ENCODE measurements at places on chromosomes 12 and 14.

GRCh38 chr12:121838126-121838525 lies 20.5 kb downstream of the HPD start:
- no peak for DNase-seq

DNA sequence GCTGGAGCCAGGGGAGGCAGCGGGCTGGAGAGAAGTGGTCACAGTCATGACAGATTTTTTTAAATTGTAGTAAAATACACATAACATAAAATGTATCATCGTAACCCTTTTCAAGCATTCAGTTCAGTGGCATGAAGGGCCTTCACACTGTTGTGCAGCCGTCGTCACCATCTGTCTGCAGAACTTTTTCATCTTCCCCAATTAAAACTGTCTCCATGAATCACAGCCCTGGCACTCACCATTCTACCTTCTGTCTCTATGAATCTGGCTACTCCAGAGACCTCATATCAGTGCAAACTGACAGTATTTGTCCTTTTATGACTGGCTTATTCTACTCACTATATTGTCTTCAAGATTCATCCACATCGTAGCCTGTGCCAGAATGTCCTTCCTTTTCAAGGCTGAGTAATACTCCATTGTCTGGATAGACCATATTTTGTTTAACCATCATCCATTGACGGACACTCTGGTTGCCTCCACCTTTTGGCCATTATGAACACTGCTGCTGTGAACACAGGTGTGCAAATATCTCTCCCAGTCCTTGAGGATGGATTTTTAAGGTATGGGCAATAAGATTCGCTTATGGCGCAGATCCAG lies 91.5 kb upstream of the NCOR2 start:
- no peak for DNase-seq

- no peak for DNase-seq
Measured at GRCh38 chr12:82638324-82638723, 48.4 kb upstream of the TMTC2 start.

DNA sequence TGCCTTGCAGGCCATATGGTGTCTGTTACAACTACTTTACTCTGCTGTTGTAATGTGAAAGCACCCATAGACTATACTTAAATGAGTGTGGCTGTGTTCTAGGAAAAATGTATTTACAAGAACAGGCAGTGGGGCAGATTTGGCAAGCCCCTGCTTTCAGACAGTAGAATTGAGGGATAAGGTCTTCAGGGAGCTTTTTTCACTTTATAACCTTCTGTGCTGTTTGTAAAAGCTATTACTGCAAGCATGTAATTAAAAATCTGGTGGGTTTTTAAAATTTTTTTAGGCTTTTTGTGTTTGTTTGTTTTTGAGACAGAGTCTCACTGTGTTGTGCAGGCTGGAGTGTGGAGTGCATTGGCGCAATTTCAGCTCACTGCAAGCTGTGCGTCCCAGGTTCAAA lies 73.9 kb downstream of the VEZT start:
- no peak for DNase-seq

- DNase-seq: no peak
Measured at GRCh38 chr12:112162241-112162790, 37.0 kb downstream of the TRAFD1 start.

DNA sequence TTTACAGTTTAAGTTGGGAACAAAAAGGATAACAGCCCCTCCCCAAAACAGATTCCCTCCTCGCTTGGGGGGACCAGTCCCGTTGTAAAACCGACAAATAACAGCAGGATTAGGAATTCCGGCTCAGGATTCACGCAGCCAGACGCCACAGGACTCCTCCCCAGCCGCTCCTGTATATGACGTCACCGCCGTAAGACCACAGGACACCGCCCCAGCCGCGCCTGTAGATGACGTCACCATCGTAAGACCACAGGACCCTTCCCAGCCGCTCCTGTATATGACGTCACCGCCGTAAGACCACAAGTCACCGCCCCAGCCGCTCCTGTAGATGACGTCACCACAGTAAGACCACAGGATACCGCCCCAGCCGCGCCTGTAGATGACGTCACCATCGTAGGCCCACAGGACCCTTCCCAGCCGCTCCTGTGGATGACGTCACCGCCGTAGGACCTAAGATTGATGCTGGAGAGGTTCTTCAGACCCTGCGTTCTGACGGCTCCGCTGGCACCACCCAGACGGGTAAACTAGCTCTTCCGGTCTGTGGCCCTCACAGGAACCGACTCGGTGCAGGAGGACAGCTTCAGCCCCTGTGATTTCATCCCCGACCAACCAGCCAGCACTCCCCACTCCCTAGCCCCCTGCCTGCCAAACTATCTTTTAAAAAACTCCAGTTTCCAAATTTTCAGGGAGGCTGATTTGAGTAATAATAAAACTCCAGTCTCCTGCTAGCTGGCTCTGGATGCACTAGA lies 43.9 kb upstream of the FBRSL1 start:
- peak; percentile 13 for DNase-seq

GRCh38 chr12:47754126-47754525 lies 4.6 kb downstream of the RAPGEF3 start:
- DNase-seq: no peak

DNA sequence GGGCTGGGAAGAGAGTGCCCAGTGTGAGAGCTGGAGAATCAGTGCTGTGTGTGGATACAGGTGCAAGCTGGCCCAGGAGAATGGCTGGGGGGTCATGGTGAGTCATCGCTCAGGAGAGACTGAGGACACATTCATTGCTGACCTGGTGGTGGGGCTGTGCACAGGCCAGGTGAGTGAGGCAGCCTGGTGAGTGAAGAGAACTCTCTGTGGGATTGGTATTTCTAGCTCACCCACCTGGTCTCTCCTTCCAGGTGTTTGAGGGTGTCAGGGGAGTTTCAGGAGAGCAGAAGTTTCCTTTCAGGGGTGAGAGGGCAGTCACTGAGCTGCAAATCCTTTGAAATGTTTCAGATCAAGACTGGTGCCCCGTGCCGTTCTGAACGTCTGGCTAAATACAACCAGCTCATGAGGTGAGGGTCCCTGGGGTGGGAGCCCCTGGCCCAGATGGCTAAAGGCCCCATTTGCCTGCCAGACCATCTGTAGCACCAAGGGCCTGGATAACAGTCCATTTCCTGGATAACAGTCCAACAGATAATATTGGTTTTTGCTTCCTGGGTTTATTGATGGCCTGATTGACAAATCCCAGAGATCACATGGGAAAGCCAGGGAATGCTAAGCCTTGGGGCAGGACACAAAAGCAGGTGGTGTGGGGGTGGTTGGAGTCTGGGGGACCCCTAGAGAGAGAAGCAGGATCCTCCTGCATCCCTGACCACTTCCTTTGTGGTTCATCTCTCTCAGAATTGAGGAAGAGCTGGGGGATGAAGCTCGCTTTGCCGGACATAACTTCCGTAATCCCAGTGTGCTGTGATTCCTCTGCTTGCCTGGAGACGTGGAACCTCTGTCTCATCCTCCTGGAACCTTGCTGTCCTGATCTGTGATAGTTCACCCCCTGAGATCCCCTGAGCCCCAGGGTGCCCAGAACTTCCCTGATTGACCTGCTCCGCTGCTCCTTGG lies 5.5 kb upstream of the ATN1 start:
- DNase-seq: no peak

- no peak for DNase-seq
Measured at GRCh38 chr12:49330631-49331379, 6.2 kb downstream of the C1QL4 start.

DNA sequence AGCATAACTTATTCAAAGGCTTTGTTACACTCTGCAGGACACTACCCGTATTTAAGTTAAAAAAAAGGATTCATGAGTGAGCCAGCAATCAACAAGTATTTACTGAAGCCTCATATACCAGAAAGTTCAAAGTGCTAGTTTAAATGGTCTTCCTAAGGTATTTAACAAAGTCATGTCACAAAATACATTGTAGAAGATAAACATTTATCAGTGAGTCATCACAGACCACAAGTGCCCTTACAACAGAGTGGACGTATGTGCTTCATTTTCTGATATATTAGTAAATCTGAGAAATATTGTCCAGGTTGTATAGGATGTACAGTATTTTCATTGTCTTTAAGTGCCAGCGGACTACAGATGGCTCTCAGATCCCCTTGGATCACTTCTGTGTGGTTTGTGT lies 24.2 kb downstream of the FLRT2 start:
- no peak for DNase-seq

GRCh38 chr14:65015391-65015790 lies 28.7 kb downstream of the FNTB start:
- DNase-seq: no peak

GRCh38 chr14:102279282-102279681 lies 25.7 kb downstream of the MOK start:
- DNase-seq: no peak

DNA sequence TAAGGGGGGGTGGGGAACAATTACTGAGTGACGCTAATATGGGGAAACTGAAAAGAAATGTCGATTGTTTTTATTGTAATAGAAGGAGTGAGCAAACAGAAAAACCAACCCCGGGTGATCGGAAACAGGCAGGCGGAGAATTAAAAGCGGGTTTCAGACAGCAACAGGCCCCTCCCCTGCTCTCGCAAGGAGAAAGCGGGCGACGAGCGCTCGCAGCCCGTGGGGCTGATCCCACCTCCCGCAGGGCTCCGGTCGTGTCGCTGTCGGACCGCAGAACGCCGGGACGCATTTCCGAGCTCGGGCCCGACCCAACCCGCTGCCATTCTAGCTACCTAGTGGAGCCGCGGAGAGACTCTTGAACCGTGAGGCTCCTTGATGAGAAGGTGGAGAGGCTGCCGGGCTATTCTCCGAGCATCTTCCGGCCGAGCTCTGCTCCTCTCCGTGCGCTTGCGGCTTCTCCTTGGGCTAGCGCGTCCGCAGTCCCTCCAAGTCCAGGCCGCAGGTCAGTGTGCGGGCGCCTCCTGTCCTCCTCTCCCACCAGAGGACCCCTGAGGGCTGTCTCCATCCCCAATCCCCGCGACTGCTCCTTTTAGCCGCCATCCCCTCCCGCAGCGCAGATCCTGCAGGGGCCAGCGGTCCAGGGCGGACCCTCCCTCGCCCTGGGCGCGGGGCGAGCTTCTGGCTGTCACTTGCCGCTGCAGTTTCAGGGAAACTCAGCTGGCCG lies 4.1 kb upstream of the PAX9 start:
- DNase-seq: no peak

GRCh38 chr14:78970677-78971076 lies 800.5 kb downstream of the NRXN3 start:
- DNase-seq: no peak

- no peak for DNase-seq
Measured at GRCh38 chr14:89578156-89578555, 161.1 kb upstream of the FOXN3 start.

DNA sequence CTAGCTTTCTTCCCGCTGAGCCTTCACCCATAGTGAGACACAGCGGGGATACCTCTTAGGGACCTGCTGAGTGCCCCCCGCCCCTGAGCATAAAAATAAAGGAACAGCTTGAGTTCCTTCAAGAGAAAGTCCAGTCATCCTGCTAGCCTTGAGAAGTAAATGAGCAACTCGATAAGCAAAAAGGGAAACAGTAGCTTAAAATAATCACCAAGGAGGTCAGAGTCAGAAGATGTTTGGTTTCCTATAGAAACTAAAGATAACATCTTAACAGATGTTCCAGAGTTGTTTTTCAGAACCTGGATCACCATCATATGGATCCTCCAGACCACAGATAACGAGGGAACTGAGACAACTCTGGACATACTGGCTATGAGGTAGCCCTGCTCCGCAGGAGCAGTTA lies 94.0 kb downstream of the BCAT1 start:
- no peak for DNase-seq

- DNase-seq: no peak
Measured at GRCh38 chr12:115251727-115252126, 567.8 kb upstream of the TBX3 start.

GRCh38 chr12:56864318-56864717 lies 69.9 kb downstream of the SDR9C7 start:
- DNase-seq: no peak

DNA sequence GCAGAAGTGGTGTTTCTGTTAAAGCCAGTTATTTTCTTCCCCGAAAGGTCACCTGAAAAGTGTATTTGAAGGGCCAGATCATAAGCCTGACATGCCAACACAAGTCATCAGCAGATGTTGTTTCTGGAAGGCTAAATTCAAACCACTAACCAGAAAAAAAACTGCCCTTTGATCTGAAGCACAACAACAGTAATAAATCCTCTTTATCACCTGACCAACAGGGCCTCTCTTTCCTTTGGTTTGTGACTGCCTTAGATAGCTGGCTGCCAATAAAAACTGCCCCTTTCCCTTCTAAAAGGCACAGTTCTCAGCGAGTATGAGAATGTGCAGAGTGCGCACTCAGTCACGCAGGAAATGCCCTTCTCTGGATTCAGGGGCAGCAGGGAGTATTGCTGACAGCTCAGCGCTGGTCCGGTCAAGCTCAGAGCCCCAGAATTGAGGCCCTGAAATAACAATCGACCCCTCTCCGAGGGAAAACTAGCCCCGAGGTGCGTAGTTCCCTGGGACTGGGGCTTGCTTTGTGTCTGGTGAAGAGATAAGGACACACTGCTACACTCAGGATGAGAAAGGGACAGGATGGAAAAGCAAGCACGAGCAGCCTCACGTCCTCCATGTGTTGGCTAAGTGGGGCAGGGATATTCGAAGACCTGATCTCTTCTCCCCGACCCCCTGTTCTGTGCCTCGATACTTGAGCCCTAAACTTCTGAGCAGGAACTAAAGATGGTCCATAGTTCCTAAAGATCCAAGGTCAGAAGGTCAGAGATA lies 184.2 kb upstream of the GZMB start:
- DNase-seq: no peak

DNA sequence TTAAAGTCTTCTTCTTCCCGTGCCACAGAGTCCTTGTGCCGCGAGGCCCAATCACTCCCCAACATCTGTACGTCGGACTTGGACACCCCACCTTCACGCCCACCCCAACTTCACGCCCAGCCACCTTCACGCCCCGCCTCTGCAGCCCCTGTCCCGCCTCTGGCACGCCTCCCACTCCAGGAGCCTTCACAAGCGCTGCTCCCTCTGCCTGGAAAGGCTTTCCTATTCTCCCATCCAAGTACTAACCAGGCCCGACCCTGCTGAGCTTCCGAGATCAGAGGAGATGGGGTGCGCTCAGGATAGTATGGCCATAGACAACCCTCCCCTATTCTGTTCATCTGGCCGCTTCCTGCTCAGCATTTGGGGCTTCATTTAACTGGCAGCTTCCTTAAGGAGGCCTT lies 17.3 kb upstream of the EIF5 start:
- DNase-seq: no peak

GRCh38 chr12:26845057-26845666 lies 12.2 kb upstream of the ITPR2 start:
- no peak for DNase-seq

DNA sequence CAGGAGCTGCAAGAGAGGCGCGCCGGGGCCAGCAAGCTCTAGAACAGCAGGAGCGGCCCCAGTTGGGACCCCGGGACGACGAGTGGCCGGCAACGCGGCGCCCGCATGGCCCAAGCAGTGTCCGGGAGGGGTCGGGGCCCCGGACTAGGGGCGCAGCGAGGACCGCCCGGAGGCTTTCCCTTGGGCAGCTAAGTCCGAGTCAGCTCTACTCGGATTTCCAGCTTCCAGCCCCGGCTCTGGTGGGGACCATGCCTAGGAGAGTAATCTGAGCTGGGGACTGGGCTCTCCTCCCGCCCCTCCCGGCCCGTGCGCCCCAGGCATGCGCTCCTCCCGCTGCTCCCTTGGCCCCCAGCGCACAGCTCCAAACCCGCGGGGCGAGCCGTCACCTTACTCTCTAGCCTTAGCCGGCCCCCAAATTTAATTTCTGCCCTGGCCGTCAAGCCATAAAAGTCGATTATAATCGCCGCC lies 41.6 kb upstream of the CAPRIN2 start:
- no peak for DNase-seq

- DNase-seq: no peak
Measured at GRCh38 chr12:7929083-7929792, 6.7 kb downstream of the SLC2A3 start.

GRCh38 chr14:71231521-71232393 lies 324.5 kb downstream of the PCNX1 start:
- DNase-seq: no peak
